ENCODE measurements at places on chromosomes 1 and 21.

- DNase-seq = no peak
Measured at GRCh38 chr1:53532377-53532776, 73.2 kb downstream of the DMRTB1 start.

GRCh38 chr1:43541721-43542401 lies 11.2 kb downstream of the PTPRF start:
- peak; percentile 96 for DNase-seq

- no peak for DNase-seq
Measured at GRCh38 chr1:86530211-86530845, 16.6 kb upstream of the CLCA4 start.

- no peak for DNase-seq
Measured at GRCh38 chr21:32869459-32869858, 97.9 kb upstream of the PAXBP1 start.

DNA sequence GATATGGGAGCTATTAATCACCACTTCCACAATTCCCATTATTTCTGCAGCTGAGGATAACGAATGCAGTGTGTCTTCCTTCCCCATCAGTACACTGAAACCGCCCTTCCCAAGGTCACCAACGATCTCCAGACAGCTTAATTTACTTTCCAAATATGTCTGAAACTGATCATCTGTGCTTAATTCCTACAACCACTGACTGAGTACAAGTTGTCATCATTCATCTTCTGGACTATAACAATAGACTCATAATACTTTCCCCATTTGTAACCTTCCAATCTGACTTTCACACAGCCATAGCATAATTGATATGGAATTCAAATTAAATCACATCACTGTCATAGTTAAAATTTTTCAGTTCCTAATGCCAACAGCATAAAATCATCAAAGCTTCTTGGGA lies 17.4 kb downstream of the DNM3 start:
- no peak for DNase-seq

DNA sequence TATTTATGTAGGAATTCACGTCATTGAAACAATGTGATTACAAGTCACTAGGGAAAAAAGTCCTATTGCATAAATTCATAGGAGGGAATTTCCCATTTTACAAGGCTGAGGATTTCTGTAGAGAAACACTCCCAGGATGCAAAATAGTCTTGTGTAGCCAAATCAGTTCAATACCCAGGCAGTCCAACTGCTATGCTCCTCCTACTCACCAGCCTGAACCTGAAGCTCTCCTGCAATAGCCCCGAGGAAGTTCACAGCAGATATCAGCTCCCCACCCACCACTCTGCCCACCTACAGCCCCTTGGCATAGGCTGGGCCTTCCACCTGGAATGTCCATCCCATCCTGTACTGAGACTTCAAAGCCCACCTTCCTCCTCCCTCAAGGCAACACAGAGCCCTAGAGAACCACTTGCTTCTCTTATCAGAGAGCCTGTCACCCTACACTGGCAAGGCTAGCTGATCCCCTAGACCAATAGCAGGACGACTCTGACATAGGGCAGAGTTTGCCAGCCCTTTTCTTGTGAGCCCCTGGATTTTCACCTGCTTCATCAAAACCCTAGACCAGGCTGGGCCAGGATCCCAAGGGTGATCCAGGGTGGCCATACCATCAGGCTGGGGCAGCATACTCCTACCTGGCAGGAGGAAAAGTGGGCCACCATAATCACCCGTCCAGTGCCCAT lies 1.5 kb downstream of the LSS start:
- peak; percentile 84 for DNase-seq

DNA sequence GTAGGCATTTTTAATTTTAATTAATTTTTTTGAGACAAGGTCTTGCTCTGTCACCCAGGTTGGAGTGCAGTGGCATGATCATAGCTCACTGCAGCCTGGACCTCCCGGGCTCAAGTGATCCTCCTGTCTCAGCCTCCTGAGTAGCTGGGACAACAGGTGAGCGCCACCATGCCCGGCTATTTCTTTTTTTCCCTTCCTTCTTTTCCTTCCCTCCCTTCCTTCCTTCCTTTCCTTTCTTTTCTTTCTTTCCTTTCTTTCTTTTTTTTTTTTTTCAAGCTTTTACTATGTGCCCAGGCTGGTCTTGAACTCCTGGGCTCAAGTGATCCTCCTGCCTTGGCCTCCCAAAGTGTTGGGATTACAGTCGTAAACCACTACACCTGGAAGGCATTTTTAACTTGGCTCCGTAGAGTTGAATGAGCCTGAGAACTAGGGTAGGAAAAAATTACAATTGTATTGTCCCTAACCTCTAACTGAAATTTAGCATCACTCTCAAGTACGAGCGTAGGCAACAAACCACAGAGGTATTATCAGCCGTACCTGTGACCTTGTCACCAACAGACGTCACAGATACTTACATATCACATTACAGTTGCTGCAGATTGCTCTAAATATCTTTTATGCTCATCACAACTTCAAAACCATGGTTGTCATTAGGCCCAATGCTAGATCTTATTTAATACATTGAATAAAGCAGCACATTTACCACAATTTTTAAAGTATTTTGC lies 8.0 kb downstream of the RUNX3 start:
- no peak for DNase-seq

DNA sequence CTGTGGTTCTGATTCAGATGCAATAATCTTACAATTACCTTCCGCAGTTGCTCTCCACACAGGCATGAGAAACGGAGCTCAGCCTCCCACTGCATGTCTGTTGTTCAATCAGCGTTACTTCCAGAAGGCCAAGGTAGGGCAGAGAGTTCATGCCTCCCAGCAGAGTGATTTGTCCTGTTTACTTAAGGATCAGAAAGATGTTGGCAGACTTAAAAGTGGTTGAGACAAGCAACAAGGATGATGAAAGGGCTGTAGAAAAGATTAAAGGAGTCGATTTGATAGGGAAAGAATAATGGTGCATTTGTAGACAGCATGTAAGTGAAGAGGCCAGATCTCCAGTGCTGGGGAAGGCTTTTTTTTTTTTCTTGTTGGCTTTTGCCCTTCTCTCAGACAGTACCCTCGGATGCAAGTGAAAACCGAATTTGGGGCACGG lies 26.6 kb downstream of the ARMH1 start:
- DNase-seq = no peak

GRCh38 chr1:231807541-231807940 lies 181.0 kb downstream of the DISC1 start:
- DNase-seq = no peak

DNA sequence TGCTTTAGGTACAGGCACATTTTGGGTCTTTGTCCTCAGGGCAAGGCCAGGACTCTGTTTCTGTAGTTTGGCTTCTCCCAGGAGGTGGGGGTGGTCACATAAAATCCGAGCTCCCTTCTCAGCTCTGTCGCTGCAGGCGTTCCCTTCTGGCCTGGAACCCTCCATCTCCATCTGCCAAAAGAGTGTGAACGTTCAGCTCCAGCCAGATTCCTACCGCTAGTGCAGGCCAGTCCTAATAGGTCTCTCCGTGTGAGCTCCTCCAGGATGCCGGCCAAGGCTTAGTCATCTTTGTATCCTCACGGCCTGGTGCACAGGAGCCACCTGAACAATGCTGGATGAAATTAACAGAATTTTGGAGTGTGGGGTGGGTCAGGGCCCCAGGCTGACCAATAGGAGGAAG lies 19.9 kb upstream of the KCNA10 start:
- no peak for DNase-seq

GRCh38 chr1:115783311-115783710 lies 14.8 kb upstream of the CASQ2 start:
- DNase-seq = no peak

DNA sequence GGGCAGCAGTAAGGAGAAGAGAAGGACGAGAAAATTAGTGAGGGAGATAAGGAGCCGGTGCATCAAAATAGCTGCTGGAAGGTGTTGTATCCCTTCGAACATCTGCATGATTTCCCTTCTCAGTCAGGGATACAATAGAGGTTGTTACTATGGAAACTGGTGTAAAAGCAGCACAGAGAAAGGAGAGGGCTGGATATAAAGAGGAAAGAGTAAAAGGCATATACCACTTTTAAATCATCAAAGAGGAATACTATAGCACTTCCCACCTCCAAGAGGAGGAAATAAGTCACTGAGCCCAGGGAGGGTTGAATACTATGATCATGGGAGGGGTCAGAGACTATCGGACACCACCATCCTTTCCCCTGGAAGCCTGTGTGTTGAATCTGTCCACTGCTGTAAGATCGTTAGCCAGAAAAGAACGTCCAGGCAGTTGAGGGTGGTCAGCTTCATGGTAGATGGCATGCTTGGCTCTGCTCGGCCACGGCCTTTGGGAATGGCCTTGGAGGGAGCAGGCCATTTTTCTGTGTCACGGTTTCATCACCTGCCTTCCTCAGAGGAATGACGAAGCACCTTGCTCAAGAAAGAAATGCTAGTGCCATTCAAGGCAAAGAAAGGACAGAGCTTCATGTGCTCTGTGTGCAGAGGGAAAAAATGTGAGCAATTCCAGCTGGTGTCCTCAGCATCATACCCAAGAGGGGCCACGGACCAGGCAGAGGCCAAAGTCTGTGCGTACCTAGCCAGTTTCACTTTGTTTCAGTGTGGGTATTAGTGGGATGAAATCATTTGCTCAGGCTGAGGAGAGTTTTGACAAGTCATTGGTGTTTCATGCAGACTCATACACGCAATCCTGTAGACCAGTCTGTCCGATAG lies 64.2 kb downstream of the IRF2BP2 start:
- DNase-seq = no peak
